Hematopoietic multipotent progenitor cell treated with erythropoietin and hydrocortisone succinate and interleukin-3 and kit ligand, for 17 days (in vitro differentiated cells): ENCODE measurements at places on chromosomes 1 and 21.
A peak's percentile ranks its signal among the peaks of the same experiment; 100 is the strongest.

GRCh38 chr21:34135330-34135729, 62.0 kb downstream of the MRPS6 start:
- no peak for DNase-seq

DNA sequence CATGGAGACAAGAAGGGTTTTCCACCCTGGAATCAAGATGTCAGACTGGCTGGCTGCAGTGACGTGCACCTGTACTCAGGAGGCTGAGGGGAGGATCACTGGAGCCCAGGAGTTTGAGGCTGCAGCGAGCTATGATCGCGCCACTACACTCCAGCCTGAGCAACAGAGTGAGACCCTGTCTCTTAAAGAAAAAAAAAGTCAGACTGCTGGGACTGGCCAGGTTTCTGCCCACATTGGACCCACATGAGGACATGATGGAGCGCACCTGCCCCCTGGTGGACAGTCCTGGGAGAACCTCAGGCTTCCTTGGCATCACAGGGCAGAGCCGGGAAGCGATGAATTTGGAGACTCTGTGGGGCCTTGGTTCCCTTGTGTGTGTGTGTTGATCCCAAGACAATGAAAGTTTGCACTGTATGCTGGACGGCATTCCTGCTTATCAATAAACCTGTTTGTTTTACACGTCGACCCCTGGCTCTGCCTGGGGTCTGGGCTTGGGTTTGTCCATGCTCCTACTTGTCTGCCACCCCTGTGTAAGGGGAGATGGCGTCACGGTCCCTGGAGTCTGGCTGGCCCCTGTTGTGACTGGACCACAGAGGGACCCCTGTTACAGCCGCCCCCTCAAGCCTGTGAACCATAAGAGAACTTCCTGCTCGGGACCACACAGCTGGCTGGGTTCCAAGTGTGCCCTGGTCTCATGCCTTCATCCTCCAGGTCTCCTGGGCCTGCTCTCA, 20.9 kb upstream of the VPS13D start:
- peak; percentile 83 for DNase-seq

GRCh38 chr1:7379441-7379971, 391.6 kb upstream of the VAMP3 start:
- DNase-seq, result no peak

- no peak for DNase-seq
Observed at GRCh38 chr1:12622506-12622905, 4.5 kb upstream of the DHRS3 start.

DNA sequence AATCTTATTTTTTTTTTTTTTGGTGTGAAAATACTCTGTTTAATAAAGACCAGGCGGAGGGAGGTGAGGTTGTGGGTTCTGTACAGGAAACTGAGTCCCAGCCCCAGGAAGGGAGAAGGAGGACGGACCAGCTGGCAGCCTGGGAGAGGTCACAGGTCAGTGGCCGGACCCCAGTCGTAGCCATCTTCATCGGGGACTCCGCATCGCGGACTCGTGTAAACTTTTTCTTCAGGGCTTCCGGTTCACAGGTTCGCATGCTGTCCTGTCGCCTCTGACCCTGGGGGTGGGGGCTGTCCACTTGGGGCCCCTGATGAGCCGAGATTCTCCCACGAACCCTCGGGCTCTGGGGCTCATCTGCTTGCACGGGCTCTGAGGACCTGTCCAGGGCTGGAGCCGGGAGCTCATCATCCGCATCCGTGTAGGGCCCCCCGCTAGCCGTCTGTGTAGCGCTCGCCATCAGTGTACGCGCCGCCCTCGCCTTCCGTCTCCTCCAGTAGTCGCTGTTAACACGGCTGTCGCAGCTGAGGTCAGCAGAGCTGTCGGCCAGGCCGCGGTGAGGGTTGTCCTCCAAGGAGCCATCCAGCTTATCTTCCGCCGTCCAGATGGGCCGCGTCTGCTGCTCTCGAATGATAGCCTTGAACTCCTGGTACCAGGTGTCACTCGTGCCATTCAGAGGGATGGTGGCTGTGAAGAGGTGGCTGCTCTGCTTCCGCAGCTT, 975.7 kb upstream of the PRMT6 start:
- no peak for DNase-seq

DNA sequence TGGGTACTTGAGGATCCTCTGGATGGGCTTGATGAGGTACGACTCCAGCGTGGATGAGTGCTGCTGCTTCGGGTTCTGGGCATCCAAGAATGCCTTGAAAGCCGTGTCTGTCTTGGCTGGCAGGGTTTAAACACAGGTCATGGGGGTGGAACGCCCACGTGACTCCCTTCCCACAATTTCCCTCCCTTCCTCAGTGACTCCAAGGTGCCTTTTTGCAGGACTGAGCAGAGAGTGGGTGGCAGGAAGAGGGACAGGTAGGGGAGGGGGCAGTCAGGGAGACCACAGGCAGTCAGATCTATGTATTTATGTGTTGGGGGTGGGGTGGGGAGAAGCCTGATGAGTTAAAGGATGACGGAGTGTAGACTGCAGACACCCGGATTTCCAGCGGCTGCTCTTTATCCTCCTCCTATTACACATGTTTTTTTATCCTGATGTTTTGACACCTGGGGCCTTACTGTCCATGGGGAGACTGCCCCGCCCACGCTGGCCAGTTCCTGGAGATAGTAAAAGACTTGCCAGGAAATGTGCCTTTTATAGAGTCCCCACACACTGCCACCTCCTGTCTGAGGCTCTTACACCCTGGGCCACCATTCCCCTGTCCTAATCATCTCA, 103.2 kb upstream of the KRTAP19-8 start:
- DNase-seq, result no peak

GRCh38 chr1:63148825-63149645, 173.3 kb upstream of the FOXD3 start:
- no peak for DNase-seq

DNA sequence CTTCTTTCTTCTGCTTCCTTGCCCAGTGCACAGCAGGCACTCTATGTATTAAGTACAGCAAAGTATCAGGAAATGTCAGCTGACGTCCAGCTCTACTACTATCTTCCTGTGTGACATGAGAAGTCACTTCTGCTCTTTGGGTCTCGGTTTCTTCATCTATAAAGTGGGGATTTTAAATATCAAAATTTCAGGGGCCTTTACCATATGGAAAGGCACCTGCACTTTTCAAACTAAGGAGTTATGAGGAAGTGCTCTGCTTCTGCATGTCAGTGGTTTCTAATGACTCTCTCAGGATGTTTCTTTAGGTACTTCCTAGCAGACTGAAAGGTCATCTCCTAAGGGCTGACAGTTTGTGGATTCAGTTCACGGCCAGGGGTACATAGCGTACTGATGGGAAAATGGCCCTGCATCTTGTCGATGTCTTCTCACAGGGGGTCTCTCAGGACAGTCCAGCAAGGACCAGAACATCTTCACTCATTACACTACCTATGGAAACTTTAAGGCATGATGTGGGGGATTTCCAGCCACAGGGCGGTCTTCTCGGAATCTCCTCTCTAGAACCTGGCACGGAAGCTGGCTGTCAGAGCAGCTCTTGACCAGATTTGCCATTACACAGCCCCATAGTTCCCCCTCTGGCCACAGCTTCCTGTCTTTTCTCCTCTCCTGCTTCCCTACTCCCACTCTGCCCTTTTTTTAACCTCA, 42.0 kb upstream of the MTF1 start:
- DNase-seq, result no peak

DNA sequence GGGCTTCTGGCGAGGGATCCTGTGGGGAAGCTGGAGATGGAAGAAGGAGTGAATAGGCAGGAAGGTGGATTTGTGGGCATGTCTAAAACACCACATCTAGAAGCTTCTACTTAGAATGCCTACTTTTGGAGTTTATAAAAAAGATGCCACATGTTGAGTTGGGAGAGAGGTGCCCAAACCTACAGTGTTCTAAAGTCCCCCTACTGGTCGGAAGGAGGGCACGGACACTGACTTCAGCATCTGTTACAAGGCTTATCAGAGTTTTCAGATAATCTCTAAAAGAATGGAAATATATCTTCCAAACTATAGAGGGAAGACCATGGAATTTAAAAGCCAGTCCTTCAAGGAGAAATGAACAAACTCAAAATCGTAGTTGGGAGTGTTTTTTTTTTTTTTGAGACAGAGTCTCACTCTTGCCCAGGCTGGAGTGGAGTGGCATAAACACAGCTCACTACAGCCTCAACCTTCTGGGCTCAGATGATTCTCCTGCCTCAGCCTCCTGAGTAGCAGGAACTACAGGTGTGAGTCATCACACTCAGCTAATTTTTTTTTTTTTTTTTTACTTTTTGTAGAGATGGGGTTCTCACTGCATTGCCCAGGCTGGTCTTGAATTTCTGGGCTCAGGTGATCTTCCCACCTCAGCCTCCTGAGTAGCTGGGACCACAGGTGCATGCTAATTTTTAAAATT, 14.8 kb downstream of the IBA57 start:
- peak; percentile 87 for DNase-seq

DNA sequence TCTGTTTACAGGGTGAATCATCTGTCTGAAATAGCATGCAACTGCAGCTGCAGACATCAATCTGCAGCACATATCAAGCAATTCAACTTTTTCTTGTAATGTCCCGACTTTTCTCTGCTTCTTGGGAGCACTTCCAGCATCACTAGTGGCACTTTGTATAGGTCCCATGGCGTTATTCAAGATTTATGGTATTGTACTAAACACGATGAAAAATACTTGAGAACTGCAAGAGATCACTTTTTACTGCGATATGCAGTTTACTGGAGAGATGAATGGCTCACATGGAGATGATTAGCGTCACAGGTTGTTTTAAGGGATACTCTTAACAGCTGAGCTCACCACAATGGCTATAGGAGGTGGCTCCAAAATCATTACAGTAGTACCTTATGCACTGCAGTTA, 7.2 kb upstream of the SCMH1 start:
- DNase-seq, result no peak

GRCh38 chr1:2428490-2428889, 16.1 kb upstream of the PEX10 start:
- DNase-seq, result no peak

DNA sequence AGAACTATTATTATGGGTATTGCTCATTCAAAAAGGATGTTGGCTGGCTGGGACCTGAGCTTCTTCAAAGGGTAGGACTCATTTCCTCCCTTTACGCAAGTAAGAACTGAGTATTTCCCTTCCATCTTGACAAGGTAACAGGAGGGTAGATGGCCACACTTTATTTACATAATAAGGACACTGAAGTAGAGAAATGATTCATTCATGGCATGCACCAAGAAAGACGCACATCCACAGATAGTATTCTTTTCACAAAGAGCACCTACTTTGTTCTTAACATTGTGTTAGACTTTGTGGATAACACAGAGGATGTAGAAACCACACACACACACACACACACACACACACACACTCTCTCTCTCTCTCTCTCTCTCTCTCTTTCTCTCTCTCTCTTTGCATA, 82.9 kb downstream of the FAM78B start:
- no peak for DNase-seq

GRCh38 chr1:19390901-19391595, 78.9 kb downstream of the SLC66A1 start:
- peak; percentile 37 for DNase-seq
